ENCODE measurements at places on chromosomes 1 and 21.

- peak; percentile 11 for DNase-seq
Observed at GRCh38 chr1:9037476-9038337, 11.5 kb upstream of the SLC2A7 start.

- no peak for DNase-seq
Observed at GRCh38 chr1:156901966-156902915, 8.7 kb downstream of the PEAR1 start.

DNA sequence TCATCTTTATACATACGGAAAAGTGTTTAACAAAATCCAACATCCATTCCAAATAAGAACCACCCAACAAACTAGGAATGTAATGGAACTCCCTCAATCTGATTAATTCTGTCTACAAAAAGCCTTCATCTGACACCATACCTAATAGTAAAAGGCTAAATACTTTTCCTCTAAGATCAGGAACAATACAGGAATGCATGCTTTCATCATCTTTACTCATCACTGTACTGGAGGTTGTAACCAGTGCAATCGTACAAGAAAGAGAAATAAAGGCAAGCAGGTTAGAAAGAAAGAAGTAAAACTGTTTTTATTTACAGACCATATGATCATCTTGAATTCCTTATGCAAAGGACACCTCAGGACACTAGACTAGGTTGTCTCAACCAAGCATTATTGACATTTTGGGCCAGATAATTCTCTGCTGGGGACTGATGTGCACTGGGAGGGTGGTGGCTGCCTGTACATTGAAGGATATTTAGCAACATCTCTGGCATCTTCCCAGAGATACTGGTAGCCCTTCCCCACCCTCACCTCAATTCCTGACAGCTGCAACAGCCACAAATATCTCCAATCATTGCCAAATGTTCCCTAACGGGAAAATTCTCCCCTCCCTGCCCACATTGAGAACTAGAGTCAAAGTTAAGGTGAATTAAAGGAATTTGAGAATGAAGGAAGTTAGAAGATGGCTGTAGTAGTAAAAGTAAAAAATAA is 30.6 kb upstream of the INSL5 start:
- DNase-seq = no peak

- no peak for DNase-seq
Observed at GRCh38 chr1:17922833-17923232, 167.7 kb downstream of the ACTL8 start.

GRCh38 chr1:57316861-57317260 is 107.0 kb downstream of the DAB1 start:
- DNase-seq = no peak

DNA sequence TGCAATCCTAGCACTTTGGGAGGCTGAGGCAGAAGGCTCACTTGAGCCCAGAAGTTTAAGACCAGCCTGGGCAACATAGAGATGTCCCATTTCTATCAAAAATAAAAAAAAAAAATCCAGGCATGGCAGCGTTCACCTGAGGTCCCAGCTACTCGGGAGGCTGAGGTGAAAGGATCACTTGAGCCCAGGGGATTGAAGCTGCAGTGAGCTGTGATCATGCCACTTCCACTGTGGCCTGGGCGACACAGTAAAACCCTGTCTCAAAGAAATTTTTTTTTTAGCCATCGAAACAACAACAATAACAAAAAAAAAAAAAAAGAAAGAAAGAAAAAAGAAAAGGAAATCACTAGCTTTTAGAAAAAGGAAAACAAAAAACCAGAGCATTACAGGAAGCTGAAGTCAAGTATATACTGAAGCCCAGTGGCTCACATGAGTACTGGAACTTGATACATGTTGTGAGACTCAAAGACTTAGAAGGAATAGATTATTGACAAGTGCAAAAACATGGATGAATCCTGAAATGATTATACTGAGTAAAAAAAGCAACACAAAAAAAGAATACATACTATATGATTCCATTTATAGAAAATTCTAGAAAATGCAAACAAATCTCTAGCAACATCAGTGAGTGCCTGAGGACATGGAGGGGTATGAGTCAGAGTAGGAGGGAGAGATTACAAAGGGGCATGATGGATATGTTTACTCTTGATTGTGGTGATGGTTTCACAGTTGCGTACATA is 6.1 kb upstream of the RABGAP1L start:
- DNase-seq = no peak

GRCh38 chr1:86708920-86709319 is 4.5 kb downstream of the SH3GLB1 start:
- DNase-seq = no peak

- DNase-seq = no peak
Observed at GRCh38 chr1:36966242-36966641, 68.1 kb downstream of the GRIK3 start.

GRCh38 chr1:10901091-10901890 is 104.8 kb upstream of the CASZ1 start:
- peak; percentile 37 for DNase-seq

DNA sequence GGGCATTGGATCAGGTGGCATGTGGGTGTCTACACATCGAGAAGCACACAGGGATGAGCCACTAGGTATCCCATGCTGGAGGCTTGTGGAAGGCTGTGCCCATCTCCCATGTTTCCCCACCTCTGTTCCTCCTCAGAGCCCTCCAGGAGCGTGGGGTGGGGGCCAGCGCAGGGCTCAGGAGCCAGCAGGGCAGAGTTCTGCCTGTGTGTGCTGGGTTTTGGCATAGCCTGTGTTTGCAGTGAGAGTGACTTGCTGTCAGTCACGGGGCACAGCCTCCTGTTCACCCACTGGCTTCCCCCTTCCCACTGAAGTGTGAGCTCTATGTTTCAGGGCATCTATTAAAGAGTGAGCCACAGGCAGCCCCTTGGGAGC is 10.4 kb downstream of the IBA57 start:
- DNase-seq = no peak

GRCh38 chr21:45999581-46000181 is 18.1 kb downstream of the COL6A1 start:
- no peak for DNase-seq

GRCh38 chr1:235317168-235317567 is 10.8 kb downstream of the ARID4B start:
- no peak for DNase-seq

DNA sequence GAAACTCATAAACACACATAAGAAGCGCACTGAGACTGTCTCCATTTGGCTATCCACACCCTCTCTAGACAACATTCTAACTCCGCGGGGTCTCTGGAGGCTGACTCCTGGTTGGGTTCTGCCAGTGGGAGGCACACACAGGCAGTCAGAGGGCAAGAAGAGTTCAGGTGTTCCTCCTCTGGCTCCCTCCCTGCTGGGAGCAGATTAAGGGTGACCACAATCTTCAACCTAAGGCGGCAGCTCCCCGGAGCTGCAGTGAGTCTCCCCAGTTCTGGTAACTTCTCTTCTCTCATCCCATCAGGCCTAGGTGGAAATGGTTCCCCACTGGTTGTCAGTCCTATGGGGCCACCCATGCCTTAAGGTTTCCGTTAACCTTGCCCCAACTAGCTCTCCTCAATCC is 7.4 kb upstream of the TENT5C start:
- no peak for DNase-seq

GRCh38 chr1:230240446-230241086 is 173.5 kb downstream of the GALNT2 start:
- DNase-seq = no peak

DNA sequence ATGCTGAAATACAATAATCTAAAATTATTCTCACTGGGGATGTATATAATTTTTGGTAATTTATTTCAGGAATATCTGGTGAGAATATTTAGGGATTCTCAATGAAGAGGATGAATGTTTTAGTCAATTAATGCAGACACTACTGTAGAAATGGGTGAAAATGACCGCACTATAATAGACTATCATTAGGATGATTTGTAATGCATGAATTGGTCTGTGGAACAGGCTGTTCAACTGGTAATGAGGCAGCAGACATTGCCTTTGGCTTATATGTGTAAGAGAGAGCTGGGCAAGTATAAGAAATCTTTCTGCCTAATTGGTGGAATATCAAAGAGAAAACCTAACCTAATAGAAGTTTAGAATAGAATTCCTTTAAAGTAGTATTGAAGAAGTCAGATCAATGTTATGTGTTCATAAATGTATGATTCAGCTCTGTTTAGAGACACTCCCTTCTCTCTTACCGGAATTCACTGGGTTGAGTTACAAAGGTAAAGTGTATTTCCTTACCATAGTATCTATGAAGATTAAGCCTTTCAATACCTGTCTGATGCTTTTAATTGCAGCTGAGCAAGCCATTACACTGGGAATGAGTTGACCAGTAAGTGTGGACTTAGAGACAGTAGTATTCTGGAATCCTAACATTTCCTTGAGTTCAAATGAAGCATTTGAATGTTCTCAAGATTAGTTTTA is 274.5 kb downstream of the S1PR1 start:
- no peak for DNase-seq

- DNase-seq = no peak
Observed at GRCh38 chr1:75518686-75519085, 92.2 kb downstream of the SLC44A5 start.

DNA sequence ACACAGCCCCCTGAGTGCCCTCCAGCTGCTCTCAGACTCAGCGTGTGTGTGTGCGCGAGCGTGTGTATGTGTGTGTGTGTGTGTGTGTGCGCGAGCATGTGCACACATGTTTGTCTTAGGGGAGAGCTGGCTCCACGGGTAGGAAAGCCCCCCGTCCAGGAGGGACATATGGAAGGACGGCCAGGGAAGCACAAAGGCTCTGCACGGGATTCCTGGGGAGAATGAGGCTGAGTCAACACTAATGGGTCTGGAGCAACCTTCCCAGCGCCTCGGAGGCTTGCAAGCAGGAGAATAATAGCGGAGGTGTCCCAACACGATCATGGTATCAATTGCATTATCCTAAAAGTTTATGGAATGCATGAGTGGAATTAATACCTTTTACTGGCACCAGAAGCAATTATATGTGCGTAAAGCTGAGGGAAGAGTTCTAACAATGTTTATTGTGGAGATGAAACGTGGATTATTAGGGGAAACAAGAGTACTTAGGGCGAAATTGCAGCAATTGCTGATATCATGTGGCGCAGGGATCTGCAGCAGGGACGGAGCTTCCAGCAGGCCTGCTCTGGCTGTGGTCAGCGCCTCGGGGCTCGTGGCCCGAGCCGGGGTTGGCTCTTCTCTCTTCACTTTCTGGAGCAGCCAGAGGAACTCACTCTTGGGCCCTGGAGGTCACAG is 40.3 kb upstream of the CCDC27 start:
- DNase-seq = no peak

DNA sequence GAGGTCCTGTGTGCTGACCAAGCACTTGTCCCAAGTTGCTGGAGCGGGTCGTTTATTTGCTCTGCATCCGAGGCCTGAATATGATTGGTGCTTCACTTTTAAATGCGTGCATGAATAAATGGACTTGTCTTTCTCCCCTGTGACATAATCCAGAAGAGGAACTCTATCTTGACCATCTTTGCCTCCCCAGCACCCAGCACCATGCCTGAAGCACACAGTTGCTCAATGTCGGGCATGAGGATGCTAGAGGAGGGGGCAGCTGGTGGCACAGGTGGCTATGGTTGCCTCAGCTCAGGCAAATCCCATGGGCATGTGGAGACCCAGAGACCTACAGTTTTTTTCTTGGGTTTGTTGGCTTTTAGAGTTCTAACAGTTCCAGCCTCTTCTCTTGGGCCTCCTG is 142.6 kb downstream of the KAZN start:
- DNase-seq = no peak

DNA sequence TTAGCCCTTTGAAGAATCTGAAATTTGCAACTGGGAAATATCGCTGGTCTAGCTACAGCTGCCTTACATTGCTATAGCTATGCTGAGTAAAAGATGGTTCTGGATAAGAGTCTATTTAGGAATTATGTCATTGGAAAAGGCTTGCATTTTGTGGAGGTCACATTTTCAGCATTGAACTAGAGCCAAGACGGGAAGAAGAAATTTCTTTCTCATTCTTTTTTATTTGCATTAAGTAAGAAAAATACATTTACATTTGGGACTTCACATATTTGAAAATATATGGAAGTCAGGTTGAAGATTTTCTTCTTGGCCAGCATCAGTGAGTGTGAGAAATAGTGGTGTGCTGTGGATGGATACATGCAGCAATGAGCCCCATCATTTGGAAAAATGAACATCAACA is 291.6 kb downstream of the PTBP2 start:
- no peak for DNase-seq

GRCh38 chr1:219834314-219834917 is 93.9 kb downstream of the SLC30A10 start:
- no peak for DNase-seq

- no peak for DNase-seq
Observed at GRCh38 chr1:167064621-167065020, 25.6 kb downstream of the GPA33 start.

DNA sequence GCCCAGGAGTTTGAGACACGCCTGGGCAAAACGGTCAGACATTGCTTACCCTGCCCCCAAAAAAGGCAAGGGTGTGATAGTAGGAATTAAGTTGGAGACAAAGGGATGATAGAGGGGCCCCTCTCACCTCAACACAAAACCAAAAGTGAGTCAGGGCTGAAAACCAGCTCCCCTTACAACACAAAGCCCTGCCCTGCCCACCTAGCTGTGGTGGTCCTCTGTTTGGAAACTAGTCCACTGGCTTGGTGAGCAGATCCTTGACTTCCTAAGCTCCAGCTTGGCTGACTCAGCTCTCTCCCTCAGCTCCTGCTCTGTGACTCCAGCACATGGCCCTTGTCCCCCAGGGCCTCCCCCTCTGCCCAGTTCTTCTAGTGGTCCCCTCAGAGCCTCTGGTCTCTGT is 603.8 kb downstream of the PTPRC start:
- DNase-seq = no peak

DNA sequence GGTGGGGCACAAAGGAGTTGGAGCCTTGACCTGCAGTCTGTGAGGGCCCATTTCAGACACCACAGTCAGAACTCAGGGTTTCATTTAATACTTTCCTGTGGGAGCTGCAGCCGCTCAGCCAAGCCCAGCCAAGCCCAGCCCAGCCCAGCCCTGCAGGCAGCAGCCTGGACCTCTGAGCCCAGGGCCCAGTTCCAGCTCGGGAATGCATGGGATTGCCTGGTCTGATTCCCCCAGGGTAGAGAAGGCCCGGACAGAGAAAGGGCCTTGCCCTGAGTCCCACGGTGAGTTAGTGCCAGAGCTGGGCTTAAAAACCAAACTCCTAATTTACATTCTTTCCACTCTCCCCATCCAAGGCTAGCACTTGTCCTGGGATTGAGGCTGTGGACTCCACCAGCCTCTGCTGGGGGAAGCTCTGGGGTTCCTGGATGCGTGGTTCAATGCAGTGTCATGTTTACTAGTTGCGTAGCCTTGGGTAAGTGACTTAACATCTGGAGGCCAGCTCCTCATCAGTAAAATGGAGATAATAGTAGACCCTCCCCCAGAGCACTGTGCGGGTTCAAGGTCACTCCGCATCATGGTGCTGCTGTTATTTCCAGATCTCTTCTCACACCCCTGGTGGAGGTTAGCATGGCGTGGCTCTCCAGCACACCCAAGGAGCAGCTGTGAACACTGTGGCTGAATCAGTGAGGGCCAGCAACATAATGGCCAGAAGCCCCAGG is 29.2 kb upstream of the PKP1 start:
- DNase-seq = no peak

DNA sequence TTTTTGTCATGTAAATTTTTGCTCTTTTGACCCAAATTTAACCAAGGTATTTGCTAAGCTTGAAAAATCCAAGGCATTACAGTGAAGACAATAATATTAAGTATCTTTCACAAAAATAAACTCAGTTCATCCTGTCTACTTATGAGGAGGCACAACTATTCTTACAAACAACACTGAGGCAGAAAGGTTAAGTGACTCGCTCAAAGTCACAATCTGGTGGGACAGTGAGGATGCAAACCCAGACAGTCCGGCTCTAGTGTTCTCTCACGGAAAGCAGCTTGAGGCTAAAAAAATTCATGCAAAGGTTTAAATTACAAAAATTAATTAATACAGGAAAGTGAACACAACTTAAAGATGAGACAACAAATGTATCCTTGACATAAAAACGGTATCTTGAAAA is 125.3 kb downstream of the SIPA1L2 start:
- DNase-seq = no peak

GRCh38 chr1:210900820-210901219 is 233.1 kb downstream of the KCNH1 start:
- DNase-seq = no peak

Measured in aorta (tissue), 5 donors.